ENCODE measurements at places on chromosomes 5 and 9.

- DNase-seq, result no peak
These were observed 69.8 kb downstream of the HSD17B3 start for GRCh38 chr9:96232164-96232538.

DNA sequence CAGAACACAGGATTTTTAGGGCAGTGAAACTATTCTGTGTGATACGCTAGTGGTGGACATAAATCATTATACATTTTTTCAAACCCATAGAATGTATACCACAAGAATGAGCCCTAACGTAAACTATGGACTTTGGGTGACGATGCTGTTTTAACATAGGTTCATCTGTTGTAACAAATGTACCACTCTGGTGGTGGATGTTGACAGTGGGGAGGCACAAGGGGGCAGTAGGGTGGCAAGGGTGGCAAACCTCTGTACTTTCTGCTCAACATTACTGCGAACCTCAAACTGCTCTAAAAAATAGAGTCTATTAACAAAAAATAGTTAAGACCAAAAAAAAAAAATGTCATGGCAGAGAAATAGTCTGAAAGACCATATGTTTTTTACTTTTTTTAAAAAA lies 9.1 kb upstream of the MVB12B start:
- no peak for DNase-seq

- no peak for DNase-seq
These were observed 25.6 kb upstream of the TDRD7 start for GRCh38 chr9:97386265-97386633.

DNA sequence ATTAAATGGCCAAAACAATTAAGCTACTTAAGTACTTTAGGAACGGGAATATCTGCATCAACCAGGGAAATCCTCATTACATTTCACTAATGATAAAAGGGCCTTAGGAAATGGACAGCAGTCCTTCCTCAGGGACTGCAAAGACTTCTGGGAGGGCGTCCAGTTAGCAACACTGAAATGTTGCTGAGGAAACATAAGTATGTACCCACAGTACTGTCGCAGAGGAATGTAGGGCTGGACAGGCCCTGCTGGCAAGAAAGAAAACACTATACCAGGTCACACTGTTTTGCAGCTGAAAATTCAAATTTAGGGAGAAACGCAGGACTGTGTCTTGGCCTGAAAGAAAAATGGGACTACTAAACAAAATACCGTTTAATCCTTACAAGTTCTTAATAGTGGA lies 1.3 kb downstream of the C5orf15 start:
- DNase-seq, result no peak

DNA sequence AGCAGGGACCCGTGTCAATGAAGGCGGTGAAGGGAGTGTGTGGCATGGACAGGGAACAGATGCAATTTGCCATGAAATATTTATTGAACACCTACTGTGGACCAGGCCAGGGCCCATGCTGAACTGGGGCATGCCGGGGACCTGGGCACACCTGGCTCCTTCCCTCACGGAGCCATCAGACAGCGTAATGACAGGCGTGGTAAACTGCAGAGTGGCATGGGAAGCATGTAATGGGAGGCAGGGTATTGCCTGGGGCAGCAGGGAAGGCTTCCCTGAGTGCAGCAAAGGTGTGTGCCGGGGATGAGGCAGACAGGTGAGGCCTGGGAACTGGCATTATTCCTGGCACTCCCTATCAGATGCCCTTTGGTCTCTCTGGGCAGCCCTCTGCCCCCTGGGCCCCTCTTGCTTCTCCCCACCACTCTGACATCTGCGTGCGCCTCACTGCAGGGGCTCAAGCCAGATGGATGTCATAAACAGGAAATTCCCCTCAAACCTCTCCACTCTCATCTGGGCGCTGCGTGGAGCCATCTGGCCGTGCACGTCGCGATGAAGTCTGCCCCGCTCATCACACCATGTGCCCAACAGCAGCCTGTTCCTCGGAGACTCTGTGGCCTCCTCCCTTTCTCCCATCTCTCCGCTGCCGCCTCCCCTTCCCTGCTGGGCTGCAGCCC lies 67.6 kb downstream of the HMCN2 start:
- no peak for DNase-seq

GRCh38 chr9:6927838-6928237 lies 170.1 kb downstream of the KDM4C start:
- no peak for DNase-seq

DNA sequence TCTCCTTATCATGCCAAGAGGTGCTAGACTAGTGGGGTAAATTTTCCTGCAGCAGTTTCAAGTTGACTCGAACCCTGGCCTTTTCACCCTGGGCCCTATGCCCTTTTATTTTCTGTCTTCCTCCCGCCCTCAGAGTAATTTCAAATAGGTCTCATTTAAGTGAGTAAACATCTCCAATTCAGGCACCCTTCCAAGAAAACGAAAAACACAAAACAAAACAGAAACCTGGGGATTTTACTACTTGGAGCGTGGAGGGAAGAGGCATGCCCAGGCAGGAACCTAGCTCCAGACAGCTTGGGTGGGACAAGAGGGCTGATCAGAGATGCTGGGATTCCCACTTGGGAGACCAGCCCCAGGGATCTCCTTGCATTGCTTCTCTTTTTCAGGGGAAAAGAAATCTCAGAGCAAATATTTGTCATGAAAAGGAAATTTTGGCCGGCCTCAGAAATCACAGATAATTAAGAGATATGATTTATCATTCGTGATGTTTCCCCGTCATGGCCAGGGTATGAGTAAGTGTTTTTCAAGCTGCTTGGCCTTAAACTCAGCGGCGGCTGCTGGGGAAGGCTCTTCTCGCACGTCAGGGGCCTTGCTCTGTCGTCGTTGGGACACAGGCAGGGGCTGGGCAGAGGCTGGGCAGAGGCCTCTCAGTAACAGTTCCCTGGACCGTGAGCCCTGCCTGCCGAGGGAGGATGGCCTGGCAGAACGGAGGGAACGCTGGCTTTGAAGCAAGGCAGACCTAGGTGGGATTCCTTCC lies 248.6 kb upstream of the KLF4 start:
- peak; percentile 61 for DNase-seq

- DNase-seq, result no peak
These were observed 25.7 kb downstream of the SARDH start for GRCh38 chr9:133712221-133713100.

- DNase-seq, result no peak
These were observed 41.9 kb downstream of the NDFIP1 start for GRCh38 chr5:142150431-142150830.

GRCh38 chr9:78562021-78562420 lies 265.1 kb downstream of the PSAT1 start:
- no peak for DNase-seq

DNA sequence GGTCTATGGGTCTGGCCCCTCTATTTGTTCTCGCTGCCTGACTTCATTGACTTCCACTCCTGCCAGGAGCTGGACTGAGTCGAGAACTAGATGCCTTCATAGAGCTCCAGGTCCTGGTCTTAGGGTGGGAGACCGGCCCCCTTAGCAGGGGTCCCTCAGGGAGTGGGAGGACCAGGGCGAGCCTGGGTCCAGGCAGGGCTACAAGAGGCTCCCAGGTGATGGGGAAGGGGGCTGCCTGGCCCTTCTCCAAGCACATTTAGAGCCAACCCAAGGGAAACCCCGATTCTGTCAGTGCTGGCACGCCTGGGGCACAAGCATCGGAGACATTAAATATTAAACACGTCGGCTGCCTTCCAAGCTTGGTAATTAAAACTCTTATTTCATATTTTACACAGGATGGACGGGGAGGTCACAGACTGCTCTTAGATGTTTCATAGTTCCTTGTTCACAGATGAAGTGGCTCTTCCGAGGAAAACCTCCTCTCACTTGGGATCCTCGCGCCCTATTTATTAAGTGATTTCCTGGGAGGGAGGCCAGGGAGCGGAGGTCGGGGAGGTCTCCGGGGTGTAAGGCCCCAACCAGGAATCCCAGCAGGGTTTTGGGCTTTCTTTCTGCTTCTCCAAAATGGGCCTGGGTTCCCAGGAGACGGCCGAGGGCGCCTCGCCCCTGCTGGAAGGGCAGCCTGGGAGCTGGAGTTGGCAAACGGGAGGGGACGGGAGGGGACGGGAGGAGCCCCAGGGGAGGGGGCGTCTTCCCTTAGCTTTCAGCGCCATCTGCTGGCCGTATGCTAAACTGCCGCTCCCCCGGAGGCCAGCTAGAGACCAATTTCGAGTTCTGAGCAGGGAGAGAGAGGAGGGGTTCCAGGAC lies 23.4 kb upstream of the ZBTB43 start:
- peak; percentile 83 for DNase-seq

DNA sequence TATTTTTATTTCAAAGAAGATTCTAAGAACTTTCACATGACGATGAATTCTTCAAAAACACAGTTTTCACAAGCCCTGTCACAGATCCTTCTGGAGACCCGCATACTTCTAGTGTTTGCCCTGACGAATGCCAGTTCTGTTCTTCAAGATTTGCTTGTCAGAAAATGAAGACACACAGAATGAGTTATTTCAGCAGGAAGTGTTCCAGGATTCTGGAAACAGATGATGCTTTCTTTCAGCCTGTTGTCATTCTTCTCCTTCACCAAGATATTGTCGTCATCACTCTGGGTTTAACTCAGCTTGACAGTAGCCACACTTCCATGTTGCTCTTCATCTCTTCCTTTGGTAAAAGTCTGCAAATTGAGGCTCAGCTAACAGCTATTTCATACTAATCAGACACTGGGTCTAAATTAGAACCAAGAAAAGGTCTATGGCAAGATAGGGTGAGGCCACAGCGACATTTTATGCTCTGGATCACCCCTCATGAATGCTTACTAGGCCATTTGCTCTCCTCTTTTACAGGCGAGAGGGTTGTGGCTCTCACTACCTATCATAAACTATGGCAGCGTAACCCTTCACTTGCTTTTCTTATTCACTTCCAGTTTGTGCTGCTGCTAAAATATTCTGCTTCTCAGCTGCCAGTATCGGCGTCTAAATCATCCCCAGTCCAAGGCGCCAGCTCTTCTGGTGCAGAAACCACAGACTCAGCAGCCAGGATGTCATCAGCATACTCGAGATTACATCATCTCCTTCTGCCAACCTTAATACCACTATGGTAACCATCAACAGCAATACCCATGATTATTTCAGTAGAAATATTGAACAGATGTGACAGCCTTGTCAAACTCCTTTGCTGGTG lies 159.6 kb upstream of the TBCA start:
- DNase-seq, result no peak

DNA sequence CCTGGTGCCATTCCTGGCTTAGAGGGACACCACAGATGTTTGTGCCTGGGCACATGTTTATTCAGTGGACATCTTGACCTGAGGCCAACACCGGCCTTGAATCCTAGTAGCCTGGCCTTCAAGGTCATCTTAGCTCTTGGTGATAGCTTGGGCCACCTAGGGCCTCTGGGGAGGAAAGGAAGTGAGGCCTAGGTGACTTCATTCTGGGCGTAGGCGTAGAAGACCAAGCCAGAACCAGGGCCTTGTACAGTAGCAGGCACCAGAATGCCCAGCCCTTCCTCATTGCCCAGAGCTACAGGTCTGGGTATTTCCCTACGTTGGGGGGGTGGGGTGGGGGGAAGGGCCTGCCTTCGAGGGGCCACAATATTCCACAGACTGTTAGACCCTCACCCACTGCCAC lies 33.8 kb downstream of the WNK2 start:
- DNase-seq, result no peak

GRCh38 chr5:177036443-177036842 lies 13.9 kb downstream of the ZNF346 start:
- no peak for DNase-seq

DNA sequence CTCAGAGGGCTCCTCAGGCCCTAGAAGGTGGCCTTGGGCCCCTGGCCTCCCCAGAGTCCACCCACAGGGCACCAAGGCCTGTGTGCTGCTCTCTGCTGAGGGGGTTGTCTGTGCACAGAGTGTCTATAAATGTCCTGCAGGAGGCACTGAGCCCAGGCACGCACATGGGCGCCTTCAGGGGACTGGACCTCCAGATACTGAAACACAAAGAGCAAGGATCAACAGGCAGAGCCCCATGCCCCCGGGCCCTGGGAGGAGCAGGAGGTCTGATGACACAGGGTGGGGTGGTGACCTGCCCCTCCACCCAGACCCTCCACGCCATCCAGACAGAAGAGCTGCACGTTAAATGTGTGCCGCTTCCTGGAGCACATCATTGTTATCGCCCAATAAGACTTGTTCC lies 64.6 kb upstream of the SIMC1 start:
- no peak for DNase-seq

DNA sequence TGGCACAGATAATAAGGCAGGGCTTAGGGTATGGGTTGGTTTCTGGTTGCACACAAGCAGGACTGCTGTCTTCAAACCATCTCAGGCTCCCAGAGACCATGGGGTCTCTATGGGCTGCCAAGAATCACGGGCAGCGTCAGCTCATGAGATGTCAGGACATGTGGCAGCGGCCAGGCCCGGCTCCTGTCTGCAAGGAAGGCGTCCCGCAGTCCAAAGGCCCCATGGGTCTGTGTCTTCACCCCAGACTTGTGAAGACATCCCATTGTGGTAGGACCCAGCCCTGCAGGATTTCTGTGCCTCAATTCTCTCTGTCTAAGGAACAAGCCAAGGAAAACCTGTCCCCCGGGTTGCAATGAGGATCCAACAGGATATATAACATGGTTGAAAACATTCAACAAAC lies 32.6 kb downstream of the IPPK start:
- DNase-seq, result no peak

DNA sequence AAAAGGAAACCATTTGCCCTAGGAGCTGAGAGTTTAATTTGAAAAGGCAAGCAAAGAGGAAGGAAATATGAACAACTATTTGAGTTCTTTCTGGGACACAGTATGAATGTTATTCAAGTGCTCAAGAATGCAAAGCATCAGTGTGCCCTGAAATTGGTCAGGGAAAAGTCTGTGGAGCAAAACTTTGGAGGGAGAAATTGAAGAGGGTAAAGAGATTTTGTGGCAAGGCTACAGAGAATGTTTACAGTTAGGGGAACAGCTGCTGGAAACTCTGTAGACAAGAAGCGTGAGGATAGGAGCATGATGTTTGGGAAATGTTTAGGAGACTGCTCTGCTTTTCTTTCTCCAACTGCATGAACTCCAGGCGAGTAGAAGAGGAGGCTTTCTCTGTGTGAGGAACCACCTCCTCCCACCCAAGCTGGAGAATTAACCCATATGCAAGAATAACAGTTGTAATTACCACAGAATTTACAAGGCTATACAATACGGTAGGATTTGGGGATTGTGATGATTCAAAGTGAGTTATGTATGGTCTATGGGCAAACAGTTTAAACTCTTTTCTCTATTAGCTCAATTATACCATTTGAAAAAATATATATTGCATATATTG lies 75.4 kb upstream of the IL7R start:
- no peak for DNase-seq

DNA sequence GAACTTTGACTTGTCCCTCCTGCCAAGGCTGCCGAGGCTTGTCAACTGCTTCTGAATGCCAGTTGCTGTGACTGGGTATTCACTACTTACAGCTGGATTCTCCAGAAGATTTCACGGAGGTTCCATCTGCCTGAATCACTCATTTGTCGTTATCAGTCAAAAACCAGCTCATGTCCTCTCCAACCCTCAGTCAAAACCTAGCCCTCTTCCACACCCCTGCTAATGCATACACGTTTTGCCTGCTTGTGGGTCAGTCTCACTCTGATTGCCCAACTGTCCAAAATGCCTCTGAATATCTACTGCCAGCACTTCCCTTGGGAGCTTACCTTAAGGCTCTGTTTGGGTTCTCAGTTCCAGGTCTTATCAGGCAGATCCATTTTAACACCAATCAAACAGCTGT lies 238.6 kb upstream of the TMEM161B start:
- no peak for DNase-seq

- no peak for DNase-seq
These were observed 341.6 kb upstream of the PIK3R1 start for GRCh38 chr5:67873935-67874334.
